ENCODE measurements at places on chromosomes 12 and 14.

GRCh38 chr12:7935590-7936581, at the start of gene SLC2A3:
Gene SLC2A3 (minus strand): TSS chr12:7936187. CDS start chr12:7936034, 153 bp downstream.
- peak; percentile 4 for DNase-seq

DNA sequence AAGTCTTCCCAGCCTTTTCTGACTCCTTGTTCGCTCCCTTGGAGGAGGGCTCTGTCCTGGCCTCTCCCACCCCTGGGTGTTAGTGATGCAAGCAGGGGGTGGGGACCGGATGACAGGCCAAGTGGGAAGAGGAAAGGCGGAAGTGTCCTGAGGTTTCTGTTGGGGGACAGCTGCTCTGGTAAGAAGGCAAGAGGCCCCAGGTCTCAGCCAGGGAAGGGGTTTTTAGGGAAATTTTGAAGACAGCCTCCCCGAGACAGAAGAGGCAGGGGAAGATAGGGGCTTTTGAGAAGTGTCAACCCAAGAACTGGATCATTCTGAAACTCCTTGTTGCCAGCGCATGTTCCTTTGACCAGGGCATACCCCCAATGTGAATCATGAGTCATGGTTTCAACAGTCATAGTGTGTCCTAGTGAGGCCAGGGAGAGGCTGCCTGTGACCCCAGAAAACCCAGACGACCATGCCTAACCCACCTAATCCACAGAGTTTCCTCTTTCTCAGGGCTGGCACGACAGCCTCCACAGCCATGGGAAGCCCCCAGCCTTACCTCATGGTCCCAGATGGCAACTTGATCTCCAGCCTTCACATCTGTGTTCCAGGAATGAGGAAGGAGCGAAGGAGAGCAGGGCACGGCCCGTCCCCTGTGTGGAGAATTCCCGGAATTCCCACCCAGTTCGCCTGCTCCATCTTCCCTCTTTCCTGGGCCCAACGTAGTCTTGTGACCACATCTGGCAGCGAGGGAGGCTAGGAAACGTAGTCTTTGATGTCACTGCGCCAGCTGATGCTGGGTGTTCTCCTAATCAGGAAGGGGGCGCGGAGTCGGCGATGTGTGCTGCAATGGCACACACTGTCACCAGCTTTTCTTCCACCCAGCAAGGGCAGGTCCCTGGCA, 4.9 kb upstream of the GPR132 start:
- no peak for DNase-seq

GRCh38 chr12:107469011-107469410, 216.6 kb upstream of the PWP1 start:
- no peak for DNase-seq

DNA sequence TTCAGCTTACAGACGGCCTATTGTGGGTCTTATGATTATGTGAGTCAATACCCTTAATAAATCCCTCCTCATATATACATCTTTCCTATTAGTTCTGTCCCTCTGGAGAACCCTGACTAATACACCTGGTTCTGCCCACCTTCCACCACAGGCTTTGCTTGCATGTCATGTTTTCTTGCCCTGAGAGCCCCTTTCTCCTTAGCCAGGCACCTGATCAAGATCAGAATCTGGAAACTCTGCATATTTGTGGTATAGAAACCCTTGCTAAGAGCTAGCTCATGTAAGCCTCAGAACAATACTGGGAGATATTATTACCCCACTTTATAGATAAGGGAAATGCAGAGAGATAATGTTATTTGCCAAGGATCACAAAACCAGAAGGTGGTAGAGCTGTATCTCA, 52.9 kb upstream of the JDP2 start:
- DNase-seq = no peak

DNA sequence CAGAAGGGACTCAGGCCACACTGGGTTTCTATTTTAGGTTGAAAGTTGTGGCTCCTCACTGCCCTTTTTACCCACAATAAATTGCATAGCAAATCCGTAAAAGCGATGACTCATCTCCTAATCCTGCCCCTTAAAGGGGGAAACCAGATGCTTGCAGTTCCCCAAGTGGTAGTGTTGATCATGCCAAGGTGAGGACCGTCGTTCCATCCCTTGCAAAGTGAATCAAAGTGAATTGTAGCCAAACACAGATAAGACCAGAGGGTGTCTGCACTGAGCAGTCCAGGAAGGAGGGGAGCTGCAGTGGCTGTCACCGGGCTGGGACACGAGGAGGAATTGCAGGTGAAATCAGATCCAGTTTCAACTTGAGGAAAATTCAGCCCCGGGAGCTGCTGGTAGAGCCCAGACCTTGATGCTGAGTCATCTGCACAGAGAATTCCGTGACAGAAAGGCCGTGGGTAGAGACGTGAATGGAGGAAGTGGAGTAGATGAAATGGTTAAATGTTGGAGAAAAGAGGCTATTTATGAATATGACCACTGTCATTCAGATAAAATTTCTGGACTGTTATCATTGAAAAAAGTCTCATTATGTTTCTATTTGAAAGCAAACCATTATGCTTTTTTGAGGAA, 44.2 kb upstream of the MMP17 start:
- no peak for DNase-seq

- no peak for DNase-seq
Observed at GRCh38 chr12:96327889-96328288, 72.3 kb downstream of the CDK17 start.

GRCh38 chr14:63438065-63438757, 105.0 kb downstream of the PPP2R5E start:
- no peak for DNase-seq

GRCh38 chr12:41908206-41908605, 236.5 kb downstream of the GXYLT1 start:
- no peak for DNase-seq

GRCh38 chr12:84805474-84805858, 107.1 kb downstream of the SLC6A15 start:
- no peak for DNase-seq

DNA sequence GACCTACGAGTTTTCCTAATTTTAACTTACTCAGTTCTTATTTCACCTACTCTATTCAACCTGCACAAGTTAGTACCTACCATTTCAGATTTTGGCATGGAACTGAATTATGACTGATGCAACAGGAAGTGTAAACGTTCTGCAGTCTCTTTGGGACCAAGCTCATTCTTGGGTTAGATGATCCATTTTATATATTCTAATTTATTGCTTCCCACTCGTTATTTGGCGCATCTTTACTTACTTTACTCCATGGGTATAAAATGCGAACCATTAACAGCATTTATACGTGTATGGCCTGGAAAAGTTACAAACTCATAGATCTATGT, 1.0 kb upstream of the EML1 start:
- DNase-seq = no peak

- no peak for DNase-seq
Observed at GRCh38 chr14:66152302-66152701, 333.9 kb upstream of the CCDC196 start.

- no peak for DNase-seq
Observed at GRCh38 chr12:14900521-14901227, 15.0 kb upstream of the MGP start.

GRCh38 chr12:48881686-48882314, 16.1 kb upstream of the RND1 start:
- DNase-seq = no peak

GRCh38 chr12:90916516-90916915, 38.5 kb downstream of the CCER1 start:
- no peak for DNase-seq

DNA sequence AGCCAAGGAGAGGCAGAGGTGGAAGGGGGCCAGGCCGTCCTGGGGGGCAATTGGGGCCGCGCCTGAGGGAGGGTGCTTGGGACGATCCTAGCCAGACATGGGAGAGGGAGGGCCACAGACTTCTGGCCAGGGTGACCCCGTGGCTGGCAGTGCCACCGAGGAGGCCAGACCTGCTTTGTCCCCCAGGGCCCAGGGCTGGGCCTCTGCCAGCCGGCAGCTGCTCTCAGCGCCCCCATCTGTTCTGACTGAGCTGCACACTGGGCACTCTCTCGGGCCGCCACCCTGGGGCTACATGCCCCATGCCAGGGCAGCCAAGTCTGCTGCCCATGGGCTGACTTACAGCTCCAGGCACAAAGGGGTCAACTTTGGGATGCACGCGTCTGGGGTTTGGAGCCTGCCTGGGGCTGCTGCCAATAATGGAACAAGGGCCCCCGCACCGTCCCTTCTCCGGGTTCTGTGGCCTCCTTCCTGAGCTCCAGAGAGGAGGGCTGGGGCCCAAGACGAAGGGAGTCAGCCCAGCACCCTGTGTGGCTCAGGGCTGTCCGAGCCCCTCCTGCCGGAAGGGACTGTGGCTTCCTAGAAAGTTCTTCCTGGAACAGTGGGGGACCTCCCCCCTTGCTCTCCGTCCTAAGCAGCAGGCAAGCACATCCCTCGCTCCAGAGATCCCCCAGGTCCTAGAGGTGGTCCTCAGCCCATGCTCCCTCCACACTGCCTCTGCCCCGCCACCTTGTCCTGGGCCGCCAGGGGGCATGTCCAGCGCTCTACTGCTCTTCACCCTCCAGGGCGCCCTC, 1.1 kb downstream of the ADSS1 start:
- DNase-seq = no peak

GRCh38 chr12:91702843-91703425, 442.7 kb downstream of the BTG1 start:
- DNase-seq = no peak

GRCh38 chr12:102879144-102879763, 37.8 kb downstream of the PAH start:
- peak; percentile 22 for DNase-seq

DNA sequence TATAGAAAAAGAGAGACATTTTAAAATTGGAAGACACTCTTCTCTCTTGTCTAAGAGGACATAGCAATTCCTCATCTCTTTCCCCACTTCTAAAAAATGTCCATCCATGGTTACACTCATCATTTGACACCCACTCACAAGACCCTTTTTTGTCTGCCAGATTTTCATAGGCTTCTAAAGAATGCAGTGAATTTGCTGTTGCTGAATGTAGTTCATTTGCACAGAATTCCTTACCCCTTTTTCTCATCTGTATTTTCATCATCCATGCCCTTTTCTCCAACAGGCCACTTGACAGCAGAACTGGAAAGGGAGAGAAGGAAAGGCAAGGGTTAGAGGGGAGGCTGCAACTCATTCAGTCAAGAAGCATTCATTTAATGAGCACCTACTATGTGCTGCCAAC, 128.0 kb downstream of the NUAK1 start:
- no peak for DNase-seq

DNA sequence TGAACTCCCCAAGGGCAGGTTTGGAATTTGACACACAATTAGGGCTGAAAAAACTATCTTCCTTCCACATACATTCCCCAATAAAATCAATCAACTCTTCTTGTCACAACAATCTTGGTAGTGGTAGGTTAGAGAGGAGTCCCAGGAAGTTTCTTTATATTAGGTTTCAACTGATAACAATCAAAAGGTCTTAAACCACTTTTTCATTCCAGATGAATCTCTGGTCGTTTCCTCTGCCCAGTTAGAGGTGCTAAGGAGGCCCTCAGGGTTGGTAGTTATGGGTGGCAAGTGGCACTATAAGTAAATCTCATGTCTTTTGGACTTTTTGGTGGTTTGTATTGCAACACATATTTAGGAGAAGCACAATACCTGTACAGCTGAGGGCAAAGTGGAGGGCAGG, 1.7 kb upstream of the SLC38A2 start:
- DNase-seq = no peak

GRCh38 chr12:68536885-68537485, 73.7 kb upstream of the RAP1B start:
- DNase-seq = no peak

GRCh38 chr14:55092341-55092740, 36.7 kb upstream of the LGALS3 start:
- DNase-seq = no peak

DNA sequence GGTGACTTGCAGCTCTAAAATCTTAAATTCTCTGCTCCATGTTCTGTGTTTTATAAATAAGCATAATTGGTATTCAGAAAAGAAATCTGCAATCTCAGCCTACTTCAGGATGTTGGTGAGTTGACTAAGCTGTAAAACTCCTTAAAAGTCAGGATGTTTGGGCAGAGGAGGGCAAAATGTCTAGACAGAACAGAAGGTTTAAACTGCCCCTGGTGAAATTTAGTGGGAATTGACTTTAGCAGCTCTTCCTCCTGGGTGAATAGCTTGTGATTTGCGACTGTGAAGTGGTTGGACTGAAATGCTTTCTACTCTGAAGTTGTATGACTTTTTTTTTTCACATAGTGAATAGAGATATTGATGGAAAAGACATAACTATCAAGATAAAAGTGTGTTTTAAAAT, 85.8 kb downstream of the CAND1 start:
- DNase-seq = no peak

- DNase-seq = no peak
Observed at GRCh38 chr14:73787486-73788316, 63.9 kb upstream of the PTGR2 start.

DNA sequence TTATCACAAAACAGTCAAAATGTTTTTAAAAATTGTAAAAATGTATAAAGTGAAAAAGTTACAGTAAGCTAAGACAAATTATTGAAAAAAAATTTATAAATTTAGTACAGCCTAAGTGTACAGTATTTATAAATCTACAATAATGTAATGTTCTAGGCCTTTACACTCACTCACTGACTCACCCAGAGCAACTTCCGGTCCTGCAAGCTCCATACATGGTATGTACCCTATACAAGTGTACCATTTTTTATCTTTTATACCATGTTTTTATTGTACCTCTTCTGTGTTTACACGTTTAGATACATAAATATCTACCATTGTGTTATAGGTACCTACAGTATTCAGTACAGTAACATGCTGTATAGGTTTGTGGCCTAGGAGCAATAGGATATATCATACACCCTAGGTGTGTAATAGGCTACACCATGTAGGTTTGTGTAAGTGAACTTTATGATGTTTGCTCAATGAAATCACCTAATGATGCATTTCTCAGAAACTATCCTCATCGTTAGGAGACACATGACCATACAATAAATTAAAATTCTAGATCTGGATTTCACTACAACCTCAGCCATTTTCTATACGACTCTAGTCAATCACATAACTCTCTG, 66.8 kb downstream of the TXNDC16 start:
- no peak for DNase-seq

GRCh38 chr14:102903889-102904512, 18.5 kb upstream of the AMN start:
- no peak for DNase-seq

- no peak for DNase-seq
Observed at GRCh38 chr14:39593377-39593776, 161.1 kb upstream of the FBXO33 start.

GRCh38 chr12:3242199-3242863, 165.2 kb downstream of the TSPAN9 start:
- DNase-seq = no peak

DNA sequence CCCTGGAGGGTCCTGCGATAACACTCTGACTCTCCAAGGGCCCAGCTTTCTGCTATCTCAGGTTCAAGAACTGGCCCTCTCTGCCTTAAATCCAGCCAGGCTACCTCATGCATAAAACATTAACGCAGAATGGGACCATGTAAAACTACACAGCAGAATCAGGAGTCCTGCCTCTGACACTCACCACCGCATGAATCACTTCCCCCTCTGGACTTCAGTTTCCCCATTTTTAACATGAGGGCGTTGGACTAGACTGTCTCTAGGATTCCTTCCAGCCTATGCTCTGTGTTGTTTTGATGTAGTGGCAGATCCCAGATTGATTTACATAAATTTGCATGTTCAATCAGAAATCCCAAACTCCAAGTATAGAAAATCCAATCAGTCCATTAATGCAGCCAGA, 3.3 kb downstream of the NCKAP5L start:
- DNase-seq = no peak

GRCh38 chr14:94473666-94474410, 2.2 kb downstream of the SERPINA9 start:
- no peak for DNase-seq
